Stimulated activated CD8-positive, alpha-beta memory T cell treated with anti-CD3 and anti-CD28 coated beads, Interleukin-7, amount 100 ng/mL, for 48 hours (primary cell): ENCODE measurements at places on chromosomes 16 and 17.

GRCh38 chr16:84398701-84399100 is 30.4 kb downstream of the ATP2C2 start:
- no peak for DNase-seq

GRCh38 chr16:47142486-47142820 is 1.3 kb downstream of the NETO2 start:
- DNase-seq, result no peak

- DNase-seq, result no peak
These were observed 496.9 kb upstream of the ZFHX3 start for GRCh38 chr16:73544826-73545225.

- DNase-seq, result no peak
These were observed 4.0 kb upstream of the ZFHX3 start for GRCh38 chr16:73051961-73052360.

- no peak for DNase-seq
These were observed 216.2 kb downstream of the RBFOX1 start for GRCh38 chr16:7548796-7549318.

DNA sequence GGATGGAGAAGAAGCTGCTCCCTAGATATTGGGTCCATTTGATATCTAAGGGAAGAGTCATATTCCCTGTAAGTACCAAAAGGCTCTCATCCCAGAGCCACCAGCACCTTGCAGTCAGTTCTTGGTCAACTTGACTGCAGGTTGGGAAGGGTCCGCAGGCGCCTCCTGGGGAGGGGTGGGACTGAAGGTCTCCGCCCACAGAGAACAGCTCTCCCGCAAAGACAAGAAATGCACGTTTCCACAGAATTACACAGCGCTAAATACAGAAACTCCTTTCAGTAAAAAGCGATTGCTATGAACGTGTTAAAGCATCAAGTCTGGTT is 864 bp upstream of the CTCF start:
- DNase-seq, result no peak

- no peak for DNase-seq
These were observed 81.8 kb downstream of the C16orf78 start for GRCh38 chr16:49455181-49455990.

GRCh38 chr16:20799599-20799998 is 6.7 kb downstream of the ERI2 start:
- DNase-seq, result no peak

GRCh38 chr16:7421578-7421977 is 88.9 kb downstream of the RBFOX1 start:
- DNase-seq, result no peak

- no peak for DNase-seq
These were observed 209.2 kb downstream of the PARN start for GRCh38 chr16:14420721-14421488.

DNA sequence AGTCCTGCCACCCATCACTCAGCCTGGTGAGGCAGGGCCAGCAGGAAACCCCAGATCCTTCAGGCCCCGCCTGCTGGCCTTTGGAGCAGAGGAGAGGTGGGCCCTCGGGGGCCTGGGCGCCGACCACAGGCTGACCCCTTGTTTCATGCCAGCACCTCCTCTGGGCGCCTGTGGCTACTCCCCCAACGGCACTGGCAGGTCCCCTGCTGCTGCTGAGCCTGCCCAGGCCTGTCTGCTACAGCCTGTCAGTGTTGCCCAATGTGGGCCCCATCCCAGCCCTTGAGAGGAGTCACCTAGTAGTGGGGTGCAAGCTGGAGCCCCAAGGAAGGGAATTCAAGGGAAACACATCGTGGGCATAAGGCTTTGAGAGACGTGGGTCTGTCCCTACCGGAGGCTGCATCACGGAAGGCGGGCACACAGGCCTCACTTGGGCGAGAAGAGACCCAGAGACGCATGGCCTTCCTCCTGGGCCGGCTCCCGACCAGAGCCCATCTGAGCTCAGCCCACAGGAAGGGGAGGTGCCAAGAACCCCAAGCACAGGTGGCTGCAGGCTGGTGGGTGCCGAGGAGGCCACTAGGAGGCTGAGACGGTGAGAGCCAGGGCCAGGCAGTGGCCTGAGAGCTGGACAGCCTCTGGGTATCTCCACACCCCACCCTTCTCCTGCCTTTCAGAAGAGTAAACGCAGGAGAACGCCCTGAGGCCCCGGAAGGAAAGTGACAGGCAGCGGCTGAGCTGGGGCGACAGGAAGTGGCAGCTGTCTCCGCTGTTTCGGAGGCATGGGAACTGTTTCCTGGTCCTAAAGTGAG is 8.0 kb upstream of the FASN start:
- DNase-seq, result peak; percentile 36
